ENCODE measurements at places on chromosomes 6 and 20.

GRCh38 chr6:107601406-107601805 lies 111.5 kb downstream of the SOBP start:
- no peak for DNase-seq

DNA sequence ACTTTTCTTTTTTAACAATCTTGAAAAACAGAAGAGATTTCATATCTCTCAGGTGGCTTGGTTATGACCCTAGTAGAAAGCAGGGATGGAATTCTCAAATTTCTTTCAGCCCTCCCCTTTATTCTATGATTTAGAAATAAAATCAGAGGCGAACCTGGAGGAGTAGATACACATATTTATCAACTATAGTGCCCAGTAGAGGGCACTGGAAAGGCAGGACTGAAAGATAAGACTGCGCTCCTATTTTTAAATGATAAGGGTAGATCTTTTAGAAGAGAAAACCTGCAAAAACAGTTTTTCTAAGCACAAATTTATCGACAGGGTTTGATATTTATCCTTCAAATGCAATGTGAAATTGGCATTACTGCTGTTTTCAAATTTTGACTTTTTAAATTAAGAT lies 1296.6 kb downstream of the EPHA7 start:
- DNase-seq = no peak

- DNase-seq = no peak
These were observed 1.6 kb upstream of the TFEB start for GRCh38 chr6:41736800-41737555.

GRCh38 chr6:138403324-138403800 lies 661 bp upstream of the HEBP2 start:
- DNase-seq = no peak

GRCh38 chr6:160810238-160810637 lies 108.2 kb downstream of the PLG start:
- DNase-seq = no peak

DNA sequence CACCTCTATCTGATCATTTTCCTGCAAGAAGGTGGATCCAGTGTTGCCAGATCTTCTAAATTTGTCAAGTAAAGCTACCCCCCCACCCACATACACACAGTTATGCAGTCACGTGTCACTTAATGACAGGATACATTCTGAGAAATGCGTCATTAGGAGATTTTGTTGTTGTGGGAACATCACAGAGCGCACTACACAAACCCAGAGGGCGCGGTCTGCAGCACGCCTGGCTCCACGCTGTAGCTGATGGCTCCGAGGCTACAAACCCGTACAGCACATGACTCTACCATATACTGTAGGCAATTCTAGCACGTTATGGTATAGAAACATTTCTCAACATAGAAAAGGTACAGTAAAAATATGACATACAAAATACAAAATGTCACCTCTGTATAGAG lies 126.9 kb downstream of the SYCP2 start:
- no peak for DNase-seq

- DNase-seq = peak; percentile 73
These were observed 306.4 kb downstream of the COL12A1 start for GRCh38 chr6:74899416-74899815.

DNA sequence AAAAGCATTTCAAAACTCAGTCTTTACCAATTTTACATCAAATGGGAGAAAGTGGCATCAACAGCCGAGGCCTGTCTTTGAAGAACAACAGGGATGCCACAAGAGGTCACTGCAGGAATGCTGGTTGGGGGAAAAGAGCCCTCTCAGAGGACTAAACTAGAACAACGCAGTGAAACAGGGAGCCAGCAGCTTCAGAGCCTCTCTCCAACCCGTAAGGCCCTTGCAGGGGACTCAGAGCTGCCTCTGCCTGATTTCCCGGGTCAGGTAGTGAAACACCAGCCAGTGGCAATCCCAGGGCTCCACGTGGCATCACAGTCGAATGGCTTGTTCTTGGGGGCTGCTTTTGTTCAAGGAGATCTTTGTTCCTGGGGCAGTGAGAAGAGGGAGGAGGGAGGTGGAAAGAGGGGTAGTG lies 55.0 kb upstream of the KCNK16 start:
- peak; percentile 63 for DNase-seq

- no peak for DNase-seq
These were observed 173.7 kb downstream of the GRM1 start for GRCh38 chr6:146202570-146202969.

- peak; percentile 87 for DNase-seq
These were observed 2.2 kb downstream of the QKI start for GRCh38 chr6:163416557-163417253.

GRCh38 chr6:104957301-104958177 lies 632 bp downstream of the LIN28B start:
- no peak for DNase-seq

DNA sequence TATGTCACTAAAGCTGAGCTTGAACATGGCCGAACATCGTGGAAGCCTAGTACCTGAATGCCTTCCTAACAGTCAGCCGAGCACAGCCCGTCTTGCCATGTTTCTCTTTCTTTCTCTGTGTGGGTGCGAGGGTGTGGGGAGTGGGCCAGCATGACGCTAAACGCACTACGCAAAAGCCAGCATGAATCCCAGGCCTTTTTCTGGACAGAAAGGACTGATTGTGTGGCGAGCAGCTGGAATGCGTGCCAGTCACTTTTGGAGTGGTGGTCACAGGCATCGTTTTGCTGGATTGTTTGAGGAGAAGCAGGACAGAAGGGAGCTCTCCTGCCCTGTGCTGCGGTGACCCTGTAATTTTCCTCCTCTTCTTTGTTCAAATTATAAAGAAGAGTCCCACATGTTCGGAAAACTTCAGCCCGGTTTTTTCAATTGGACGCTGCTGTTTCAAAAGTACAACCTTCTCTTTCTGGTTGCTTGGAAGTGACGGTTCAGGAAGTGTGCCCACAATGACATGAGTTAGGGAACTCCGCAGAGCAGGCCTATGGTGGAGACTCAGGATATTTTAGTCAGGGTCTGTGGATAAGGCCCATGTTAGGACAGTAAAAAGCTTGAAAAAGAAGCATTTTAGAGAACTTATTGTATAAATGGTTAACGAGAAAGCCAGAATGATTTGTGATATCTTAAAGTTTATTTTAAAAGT lies 54.3 kb downstream of the PDE7B start:
- no peak for DNase-seq

DNA sequence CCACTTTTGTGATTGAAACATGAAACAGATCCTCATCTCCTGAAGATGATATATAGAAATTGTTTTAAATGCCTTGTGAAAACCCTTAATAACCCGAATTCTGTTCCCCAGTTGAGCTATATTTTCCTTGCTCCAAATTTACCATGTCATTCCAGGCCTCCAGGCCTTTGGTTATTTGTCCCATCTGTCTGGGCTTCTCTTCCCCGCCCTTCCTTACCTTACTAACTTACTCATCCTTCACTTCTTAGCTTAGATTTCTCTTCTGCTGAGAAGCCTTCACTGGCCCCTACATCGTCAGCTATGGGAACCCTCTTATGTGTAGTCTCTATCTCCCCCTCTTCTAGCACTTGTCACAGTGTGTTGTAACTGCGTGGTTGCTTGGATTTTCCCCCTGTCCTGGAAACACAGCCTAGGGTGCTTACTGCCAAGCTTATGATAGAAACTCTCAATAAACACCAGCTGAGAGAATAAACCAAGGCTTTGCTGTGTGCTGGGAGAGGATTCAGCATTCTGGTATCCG lies 68.6 kb downstream of the SGK1 start:
- no peak for DNase-seq

GRCh38 chr6:41430875-41431274 lies 95.5 kb downstream of the NCR2 start:
- peak; percentile 90 for DNase-seq

- DNase-seq = no peak
These were observed 358.5 kb downstream of the ZFAND3 start for GRCh38 chr6:38177882-38178583.

DNA sequence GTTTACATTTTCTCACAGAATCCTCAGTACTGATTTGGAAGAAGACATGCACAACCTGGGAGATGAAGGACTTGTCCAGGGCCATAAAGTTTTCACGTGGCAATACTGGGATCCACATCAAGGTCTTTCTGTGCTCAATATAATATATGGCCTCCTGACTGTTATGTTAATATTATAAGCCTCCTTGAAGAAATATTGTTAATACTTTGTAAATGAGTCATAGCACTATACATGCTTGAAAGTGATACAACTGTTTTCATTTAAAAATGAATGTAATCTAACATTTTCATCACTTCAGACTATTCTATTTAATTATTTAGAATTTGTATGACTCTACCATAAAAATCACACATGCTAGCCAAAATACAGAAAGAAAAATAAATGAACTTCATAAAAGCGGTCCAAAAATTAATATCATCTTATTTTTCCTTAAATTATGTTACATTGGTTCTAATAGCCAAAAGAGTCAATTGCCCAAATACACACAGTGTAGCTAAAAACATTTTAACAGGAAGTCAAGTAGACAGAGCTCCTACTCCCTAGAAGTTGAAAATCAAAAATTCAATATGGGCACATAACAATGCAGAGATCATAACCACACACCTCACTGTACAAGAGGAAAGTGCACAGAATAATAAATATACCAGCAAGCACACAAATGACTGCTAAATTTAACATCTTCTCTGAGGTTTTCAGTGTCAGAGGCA lies 188.0 kb upstream of the HDDC2 start:
- DNase-seq = no peak

GRCh38 chr6:109309917-109310316 lies 72.3 kb downstream of the CD164 start:
- DNase-seq = no peak

GRCh38 chr20:1265226-1265915 lies 723 bp upstream of the SNPH start:
- no peak for DNase-seq

- no peak for DNase-seq
These were observed 6.3 kb downstream of the RRBP1 start for GRCh38 chr20:17675519-17676377.

- DNase-seq = no peak
These were observed 148.4 kb upstream of the EYA4 start for GRCh38 chr6:133092771-133093170.

All from fibroblast of mammary gland (primary cell).